ENCODE measurements at places on chromosomes 12 and 14. TPM values are rescaled to one million over a fixed set of nuclear protein-coding genes. Genes with fewer than 3 reads are reported as not detected.

The C14orf39 gene
- not detected for total RNA-seq

The ELK3 gene
- total RNA-seq = 31.3 TPM

The GPD1 gene
- total RNA-seq = 0.35 TPM

The MYL2 gene
- not detected for total RNA-seq

The RASSF8 gene
- not detected for total RNA-seq

The SERPINA3 gene
- total RNA-seq = not detected

The FAM90A1 gene
- 0.24 TPM for total RNA-seq

The LBHD2 gene
- not detected for total RNA-seq

The GPR84 gene
- total RNA-seq = 0.24 TPM

The KLRG1 gene
- 3.0 TPM for total RNA-seq

The LALBA gene
- not detected for total RNA-seq

GRCh38 chr12:15276088-15276698, 46.1 kb upstream of the PTPRO start:
- ATAC-seq = no peak

- no peak for ATAC-seq
These were observed 97.8 kb downstream of the ETNK1 start for GRCh38 chr12:22722779-22723178.

DNA sequence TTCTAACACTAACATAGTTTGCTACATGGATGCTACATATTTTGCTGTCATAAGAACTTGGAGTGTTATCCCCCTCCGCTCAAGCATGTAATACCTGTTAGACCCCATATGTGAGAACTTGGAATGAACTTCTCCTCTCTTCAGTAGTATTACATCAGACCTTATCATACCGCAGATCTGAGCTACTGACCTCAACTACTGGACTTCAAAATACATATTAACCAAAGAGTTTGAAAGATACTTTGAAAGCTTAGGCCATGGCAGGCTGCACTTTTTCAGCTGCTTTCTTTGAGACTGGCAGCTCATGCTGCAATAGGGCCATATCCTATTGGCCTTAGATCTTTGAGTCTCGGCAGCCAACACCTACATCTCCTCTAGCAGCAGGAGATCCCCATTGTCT, 74.8 kb downstream of the EEA1 start:
- ATAC-seq = no peak

DNA sequence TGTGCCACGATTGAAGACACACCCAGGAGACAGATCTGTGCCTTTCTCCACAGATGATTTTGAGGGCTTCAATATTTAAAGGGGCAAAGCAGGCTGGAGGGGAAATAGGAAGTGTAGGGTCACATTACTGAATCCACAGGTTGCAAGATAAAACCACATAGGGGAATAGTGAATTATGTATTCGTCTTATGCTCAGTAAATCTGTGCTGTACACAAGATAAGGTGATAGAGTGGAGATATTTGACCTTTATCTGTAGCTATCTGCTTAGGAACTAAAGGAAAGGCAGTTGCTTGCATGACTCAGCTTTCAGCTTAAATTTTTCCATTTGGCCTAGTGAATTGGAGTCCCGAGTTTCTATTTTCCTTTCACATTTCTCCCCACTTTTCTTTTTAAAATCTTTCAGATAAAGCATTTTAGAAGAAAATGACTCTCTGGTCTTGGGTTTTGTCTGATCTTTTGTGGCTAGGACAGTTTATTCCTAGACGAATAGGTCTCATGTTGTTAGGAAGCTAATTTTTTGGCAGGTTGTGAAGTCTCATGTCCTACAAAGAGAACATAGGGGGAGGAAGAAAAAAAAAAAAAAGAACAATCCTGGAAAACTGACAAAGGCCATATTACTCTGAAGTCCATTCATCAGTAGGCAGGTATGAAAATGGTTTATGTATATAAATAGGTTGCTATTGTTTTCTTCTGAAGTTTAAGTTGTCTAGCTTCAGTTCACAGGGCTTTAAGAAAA, 55.4 kb downstream of the FBXO33 start:
- ATAC-seq = no peak

DNA sequence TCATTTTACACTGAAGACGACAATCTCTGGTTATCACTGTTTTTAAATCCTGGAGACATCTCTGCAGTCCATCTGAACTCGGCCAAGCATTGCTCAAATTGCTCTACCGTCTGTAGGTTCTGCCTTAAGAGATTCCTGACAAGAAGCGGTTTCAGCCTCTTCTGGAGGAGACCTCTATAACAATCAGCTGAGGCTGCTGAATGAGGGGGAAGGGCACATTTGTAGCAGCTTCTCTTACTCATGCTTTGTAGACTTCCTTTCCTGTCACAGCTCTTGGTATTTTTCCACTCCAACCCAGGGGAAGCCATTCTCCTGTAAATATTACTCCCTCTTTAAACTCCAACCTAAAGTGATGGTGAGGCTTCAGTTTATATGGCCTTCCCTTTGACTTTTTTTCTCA, 3.0 kb downstream of the ARG2 start:
- no peak for ATAC-seq

DNA sequence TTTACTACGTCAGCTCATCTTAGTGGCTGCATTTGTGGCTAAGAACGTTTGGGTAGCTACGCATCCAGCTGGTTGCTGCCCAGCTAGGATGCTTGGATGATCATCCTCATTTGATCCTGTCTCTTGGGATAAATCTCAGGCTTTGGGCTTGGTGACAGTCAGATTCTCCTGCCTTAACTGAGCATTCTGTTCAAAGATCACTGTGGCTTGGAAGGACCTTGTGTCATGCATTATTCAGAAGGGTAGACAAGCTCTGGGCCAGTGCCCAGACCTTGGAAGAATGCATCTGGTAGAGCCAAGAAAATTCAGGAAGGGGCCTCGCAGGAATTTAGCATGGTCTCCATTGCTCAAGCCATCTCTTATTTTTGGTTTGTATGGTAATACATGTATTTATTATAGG, 188.4 kb downstream of the NRXN3 start:
- ATAC-seq = no peak

GRCh38 chr14:102318781-102319276, 717 bp upstream of the ZNF839 start:
- peak; percentile 1 for ATAC-seq

- ATAC-seq = no peak
These were observed 20.4 kb downstream of the EID3 start for GRCh38 chr12:104323899-104324298.

DNA sequence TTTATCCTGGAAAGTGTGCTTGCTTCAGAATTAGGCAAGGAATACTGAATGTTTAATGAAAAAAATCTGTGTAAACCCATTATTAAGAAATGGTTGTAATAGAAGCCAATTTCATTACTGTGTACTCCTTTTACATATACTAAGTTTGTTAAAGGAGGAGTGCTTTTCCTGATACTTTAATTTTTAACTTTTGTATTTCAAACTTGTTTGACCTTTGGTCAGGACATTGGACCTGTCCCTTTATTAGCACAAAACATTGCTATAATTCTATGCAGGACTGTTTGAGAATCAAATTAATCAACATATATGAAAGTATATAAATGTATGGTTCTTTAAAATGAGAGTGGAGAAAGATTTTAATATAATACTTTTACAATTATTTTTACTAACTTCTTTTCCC, 659.6 kb downstream of the TMTC2 start:
- ATAC-seq = no peak

DNA sequence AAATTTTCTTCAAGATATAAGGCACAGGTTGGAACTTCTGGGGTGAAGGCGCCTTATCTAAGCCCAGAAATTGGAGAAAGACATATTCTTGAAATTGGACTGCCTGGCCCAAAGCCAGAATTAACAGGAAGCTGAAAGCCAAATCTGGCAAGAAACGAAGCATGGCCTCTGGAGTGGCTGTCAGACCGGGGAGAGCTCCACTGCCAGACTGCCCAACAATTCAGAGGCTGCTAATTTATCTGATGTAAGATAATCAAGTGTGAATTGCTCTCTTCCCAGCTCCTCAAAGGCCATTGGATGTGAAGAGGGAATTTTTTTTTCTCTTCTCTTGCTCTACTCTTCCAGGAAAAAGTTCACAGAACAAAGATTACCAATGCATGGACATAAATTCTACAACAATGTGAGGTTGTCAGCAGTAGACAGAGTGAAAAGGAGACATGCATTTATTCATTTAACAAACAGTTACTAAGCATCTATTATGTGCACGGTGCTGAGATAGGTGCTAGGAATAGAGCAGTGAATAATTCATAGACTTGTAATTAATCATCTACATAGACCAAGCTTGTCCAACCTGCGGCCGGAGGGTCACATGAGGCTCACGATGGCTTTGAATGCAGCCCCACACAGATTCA, at the start of gene GDF3:
GDF3 (minus strand) TSS at position 210 of the 632 bp plus-strand sequence; CDS start at position 163, 47 bp downstream.
- ATAC-seq = no peak

GRCh38 chr14:79411403-79412174, 799.7 kb downstream of the DIO2 start:
- no peak for ATAC-seq

DNA sequence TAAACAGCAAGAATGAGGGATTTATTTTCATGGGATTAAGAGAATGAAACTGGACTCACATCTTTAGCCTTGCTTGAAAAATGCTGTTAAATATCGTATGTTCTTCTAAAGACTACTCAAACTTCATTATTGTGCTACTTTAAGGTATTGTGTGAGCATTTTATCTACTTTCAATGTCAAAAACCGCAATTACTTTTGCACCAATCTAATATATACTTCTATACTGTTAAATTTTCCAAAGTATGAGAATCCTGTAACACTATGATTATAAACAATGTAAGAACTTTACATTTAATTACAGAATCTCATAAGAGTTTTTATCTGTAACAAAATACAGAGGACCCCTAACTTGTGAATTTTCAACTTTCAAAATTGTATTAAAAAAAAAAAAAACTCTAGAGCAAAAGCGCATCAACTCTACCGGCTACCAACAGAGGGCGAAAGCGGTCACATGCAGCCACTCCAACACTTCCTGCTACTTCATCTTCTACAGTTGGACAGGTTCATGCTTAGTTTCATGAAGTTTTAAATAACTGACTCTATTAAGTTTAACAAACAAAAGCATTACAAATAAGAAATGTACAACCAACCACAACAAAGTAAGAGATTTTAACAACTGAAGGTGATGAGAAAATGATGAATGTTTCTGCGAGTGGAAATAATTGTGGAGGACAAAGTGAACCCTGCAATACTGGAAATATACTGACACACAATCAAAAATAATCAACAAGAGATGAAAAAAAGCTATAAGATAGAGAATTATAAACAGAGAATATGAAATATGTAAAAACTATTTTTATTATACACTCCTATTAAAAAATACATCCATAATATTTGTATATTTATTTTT, 210.9 kb downstream of the MED13L start:
- ATAC-seq = peak; percentile 50

- no peak for ATAC-seq
These were observed 31.2 kb upstream of the OTOGL start for GRCh38 chr12:80068173-80068572.

DNA sequence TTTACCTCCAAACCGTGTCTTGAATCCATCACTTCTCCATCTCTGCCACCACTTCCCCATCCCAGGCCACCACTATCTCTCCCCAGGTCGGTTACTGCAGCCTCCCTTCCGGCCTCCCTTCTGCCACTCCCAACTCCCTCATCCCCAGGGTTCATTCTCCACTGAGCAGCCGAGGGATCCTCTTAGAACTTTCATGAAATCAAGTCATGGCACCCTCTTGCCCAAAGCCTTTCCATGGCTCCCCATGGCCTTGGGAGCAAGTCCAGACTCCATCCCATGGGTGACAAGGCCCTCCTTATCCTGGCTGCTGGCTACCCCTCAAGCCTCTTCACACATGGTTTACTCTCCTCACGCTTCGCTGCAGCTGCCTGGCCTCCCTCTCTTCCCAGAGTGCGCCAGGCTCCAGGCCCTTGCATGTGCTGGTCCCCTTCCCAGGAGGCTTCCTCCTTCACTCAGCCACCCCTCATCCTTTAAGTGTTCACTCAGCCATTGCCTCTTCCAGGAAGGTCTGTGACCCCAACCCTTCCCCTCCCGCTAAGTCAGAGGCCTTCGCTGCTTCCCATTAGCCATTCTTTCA, 17.9 kb upstream of the SH2B3 start:
- ATAC-seq = no peak

GRCh38 chr12:47095446-47096236, 15.9 kb upstream of the AMIGO2 start:
- ATAC-seq = no peak

- no peak for ATAC-seq
These were observed 100.2 kb downstream of the RIMBP2 start for GRCh38 chr12:130615861-130616345.

- ATAC-seq = peak; percentile 95
These were observed at the start of the genes KLHL28 and TOGARAM1 for GRCh38 chr14:44961554-44962333. Gene KLHL28, minus strand, starts transcription at chr14:44961947. Its CDS starts 16,019 bp downstream, at chr14:44945928. Gene TOGARAM1, plus strand, starts transcription at chr14:44962190. Its CDS starts 232 bp downstream, at chr14:44962422.

DNA sequence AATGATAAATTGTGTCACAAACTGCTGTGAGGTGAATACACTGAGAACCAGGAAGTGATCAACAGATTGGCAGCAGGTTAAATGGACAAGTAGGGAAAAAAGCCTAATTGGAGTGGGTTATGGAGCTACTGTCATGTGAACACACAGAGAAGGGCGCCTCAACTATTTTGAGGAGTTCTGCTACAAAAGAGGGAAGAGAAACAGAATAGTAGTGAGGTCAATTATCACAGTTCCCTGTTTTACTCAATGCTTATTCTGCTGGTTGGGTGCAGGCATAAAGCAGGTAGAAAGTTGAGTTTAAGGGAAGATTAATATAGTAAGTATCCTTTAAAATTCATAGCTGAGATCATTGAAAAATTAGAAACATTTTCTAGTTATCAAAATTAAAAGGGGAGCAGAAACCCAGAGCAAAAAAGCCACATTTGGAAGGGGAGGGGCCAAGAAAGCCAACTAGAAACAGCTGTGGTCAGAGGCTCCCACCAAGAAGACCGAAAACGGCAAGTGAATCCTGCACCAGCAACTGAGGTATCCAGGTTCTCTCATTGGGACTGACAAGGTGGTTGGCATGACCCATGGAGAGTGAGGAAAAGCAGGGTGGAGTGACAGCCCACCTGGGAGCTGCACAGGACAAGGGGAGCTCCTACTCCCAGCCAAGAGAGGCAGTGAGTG, 105.7 kb downstream of the ZC3H14 start:
- ATAC-seq = no peak

DNA sequence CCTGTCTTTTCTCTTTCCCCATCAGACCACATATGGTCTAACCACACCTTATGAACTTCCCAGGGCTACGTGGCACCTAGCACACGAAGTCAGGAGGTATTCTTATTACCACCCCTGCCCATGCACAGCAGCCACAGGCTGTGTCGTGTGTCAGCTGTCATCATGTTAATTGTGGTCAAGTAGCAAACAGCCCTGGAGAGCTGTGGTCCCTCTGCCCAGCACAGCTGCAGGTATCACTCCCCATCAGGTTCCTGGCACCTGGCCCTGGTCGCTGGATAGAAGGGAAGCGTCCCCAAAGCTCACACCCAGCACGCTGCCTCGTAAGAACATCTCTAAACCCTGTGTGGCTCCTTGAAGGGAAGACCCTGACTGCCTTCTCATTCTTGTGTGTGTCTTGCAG, 45.4 kb downstream of the CLMN start:
- ATAC-seq = no peak

- no peak for ATAC-seq
These were observed 27.9 kb downstream of the SYNE3 start for GRCh38 chr14:95488376-95489213.

DNA sequence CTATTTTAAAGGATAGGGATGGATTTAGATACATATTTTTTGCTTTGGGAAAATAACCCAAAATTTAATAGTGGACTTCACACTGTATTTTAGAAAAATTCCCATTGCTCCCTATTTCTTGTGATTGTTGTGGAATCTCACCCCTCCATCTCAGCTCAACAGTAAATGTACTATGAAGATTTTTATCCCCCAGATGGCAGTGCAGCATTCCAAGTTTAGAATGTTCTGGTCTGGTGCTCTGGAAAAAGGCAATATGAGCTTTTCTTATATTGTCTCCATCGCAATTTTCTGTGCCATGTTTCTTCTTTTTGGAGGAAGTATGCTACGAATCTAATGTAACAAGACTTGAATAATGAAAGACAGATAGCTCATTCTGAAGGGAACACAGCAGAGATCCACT, 471.7 kb upstream of the SYT1 start:
- ATAC-seq = no peak

Measured in activated T-helper 17 cell treated with anti-CD3 and anti-CD28 coated beads, Interleukin-2, amount 50 U/mL, for 72 hours (primary cell).